MG63 (cell line): ENCODE measurements at places on chromosomes 13 and 19.
A peak's percentile ranks its signal among the peaks of the same experiment; 100 is the strongest.

DNA sequence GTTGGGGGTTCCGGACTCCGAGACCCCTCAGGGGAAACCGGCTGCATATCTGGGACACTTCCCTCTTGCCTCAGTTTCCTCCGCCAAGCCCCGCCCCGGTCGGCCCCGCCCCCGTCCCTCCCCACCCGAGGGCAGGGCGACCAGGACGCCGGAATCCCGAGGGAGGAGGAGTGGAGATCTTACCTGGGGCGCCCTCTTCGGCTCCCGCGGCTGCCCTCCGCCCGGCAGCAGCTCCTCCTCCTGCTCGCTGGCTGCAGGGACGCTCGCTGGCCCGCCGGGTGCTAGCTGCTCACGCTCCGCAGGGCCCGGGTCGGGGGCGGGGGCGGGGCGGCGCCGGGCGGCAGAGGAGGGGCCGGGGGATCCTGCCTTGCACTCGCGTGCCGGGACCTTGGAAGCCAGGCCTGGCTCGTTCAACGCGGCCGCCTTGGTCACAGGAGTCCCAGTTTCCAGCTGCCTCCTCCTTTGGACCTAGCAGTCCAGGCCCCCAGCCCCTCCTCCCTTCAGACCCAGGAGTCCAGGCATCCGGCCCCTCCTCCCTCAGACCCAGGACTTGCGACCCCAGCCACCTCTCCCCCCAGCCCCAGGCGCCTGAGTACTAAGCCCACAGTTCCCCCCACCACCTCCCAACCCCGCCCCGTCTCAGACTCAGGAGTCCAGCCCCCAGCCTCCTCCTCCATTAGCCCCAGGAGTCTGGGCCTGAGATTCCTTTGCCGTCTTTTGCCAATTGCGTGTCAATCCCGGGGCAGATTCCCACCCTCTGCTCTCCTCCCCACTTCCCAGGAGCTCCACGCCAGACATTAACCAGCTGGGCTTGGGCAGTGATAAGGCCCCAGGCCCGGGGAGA lies at the start of gene NTF4:
Gene NTF4 (minus strand): TSS at position 51 of the 844 bp plus-strand sequence. CDS start 2,821 bp downstream, outside the sequence.
- no peak for DNase-seq

DNA sequence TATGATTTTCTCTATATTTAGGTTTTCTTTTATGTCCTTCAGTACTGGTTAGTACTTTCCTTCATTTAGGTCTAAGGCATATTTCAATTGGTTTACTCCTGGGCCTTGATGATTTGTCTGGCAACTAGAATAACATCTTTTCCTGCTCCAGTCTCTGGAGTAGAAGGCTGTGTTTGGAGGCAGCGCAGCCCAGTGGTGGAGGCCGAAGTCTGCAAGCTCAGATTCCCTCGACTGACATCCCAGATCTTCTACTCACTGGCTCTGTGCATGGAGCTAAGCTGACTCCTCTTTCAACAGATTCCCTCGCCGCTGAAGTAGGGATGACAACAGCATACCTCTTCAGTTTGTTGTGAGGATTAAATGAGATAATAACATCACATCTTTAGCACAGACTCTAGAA lies 141.0 kb downstream of the RAP2A start:
- DNase-seq: peak; percentile 28

GRCh38 chr19:5792224-5792623 lies 1.3 kb upstream of the DUS3L start:
- DNase-seq: no peak

DNA sequence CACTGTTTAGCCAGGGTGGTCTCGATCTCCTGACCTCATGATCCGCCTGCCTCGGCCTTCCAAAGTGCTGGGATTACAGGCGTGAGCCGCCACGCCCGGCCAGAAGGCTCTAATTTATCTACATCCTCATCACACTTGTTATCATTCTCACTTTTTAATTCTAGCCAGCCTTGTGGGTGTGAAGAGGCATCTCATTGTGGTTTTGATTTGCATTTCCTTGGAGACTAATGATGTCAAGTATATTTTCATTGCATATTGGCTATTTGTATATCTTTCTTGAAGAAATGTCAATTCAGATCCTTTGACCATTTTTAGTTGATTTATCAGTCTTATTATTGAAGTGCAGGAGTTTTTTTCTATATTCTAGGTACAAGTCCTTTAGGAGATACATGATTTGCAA lies 27.7 kb upstream of the HIF3A start:
- no peak for DNase-seq

- DNase-seq: no peak
Measured at GRCh38 chr19:6100284-6100915, 9.9 kb downstream of the RFX2 start.

GRCh38 chr13:107912745-107913144 lies 302.6 kb downstream of the LIG4 start:
- no peak for DNase-seq

GRCh38 chr19:18717601-18718000 lies 34.1 kb downstream of the CRTC1 start:
- DNase-seq: no peak

- DNase-seq: no peak
Measured at GRCh38 chr13:95341441-95341840, 40.2 kb upstream of the ABCC4 start.
